ENCODE measurements at places on chromosomes 1 and 21.

DNA sequence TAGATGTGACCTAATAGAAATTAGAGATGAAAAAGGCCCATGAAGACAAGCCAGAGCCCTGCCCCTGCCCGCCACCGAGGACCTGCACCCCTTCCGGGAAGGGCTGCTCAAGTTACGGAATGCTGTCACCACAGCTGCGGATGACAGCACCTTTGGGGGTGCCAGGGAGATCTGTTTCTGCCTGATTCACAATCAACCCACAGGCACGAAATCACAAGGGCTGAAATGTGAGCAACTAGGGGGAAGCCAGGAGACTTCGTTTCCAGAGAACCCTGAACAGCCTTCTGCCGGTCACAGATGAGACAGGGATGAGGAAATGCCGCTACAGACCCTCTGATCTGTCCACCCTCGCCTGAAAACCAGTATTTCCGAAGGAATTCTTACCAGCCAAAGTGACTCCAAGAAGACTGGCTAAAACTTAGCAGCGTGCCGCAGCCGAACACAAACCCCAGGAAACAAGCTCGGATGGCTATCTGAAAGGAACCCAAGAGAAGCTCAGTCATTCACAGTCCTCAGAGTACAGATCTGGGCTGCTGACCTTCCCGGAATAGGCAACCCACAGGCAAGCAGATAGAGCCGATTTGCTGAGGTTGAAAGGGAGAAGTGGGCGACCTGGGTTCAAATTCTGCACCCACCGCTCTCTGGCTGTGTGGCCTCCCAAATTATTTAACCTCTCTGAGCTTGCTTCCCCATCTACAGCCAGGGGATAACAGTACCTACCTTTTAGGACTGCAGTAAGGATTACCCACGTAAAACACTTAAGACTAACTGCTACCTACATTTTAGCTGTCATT lies 1.1 kb downstream of the ICMT start:
- DNase-seq: no peak

- no peak for DNase-seq
Measured at GRCh38 chr1:4375812-4376211, 278.6 kb upstream of the AJAP1 start.

GRCh38 chr1:158087320-158087927 lies 93.3 kb upstream of the CD1D start:
- DNase-seq: peak; percentile 34

DNA sequence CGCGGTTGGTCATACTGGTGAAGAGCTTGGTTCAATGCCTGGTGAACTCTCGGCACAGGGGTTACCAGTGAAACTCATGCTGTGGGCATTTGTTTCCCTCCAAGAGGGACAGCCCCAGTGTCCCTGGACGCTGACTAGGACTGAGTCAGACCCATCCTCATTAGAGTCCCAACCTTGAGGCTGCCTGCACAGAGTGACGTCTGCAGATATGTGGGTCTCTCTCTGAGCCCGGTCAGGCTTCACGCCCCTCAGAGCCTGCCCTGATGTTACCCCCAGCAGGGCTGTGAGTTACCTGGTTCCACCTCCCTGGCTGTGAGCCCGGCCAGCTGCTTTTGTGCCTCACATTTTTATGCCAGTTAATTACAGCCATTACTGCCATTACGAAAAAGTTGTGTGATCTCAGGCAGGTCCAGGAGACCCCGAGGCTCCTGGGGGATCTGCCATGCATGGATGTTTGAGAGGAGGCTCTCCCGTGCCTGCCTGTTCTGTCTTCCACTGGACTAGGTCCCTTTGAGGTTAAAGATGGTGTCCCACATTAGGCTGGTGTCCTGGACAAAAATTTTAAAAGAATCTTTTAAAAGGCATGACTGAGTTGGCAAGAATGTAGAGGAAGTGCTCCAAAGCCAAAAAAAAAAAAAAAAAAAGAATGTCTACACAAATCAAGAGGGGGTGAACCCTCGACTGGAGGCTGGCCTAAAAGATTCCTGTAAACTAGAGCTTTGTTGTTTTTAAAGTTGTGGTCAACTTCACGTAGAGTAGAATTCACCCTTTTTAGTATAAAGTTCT lies 36.6 kb upstream of the PADI1 start:
- DNase-seq: peak; percentile 75

DNA sequence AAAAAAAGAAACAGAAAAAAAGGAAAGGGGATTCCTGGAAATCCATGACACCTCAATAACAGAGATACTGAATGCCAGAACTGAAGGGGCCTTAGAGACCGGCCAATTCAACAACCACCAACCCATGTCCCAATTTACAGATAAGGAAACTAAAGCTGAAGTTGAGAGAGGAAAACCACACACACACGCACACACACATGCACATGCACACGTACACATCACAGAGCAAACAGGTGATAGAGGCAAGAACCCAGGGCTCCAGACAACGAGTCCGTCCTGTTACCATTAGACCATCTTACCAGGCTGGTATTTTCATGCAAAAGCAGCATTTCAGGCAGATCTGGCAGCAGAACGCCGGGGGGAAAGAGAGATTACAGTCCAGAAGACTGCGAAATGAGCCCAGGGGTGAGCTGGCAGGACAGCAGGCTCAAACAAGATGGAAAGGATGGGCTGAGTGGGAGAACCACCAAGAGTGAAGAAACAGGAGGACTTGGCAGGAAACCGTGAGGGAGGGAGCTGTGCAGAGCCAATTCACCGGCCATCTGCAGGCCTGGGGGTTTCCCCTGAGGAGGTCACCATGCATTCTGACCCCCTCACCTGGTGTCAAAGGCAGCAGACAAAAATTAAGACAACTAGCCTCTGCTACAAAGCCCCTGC lies 43.5 kb downstream of the PAFAH2 start:
- DNase-seq: no peak

DNA sequence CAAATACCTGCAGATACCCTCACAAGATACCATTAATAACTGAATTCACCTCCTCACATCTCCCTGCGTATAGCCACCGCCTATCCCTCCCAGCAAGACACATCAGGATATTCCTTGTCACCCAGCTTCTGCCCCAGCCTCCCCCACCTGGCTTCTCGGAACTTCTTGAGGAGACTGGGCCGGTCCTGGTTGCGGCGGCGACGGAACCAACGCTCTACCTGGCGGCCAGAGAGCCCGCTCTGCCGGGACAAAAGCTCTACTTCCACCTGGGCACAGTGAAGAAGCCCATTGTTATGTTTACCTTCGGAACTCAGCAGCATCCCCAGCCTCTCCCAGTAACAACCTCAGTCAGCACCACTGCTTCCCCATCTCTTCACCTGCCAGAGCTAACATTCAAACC lies 6.7 kb downstream of the CERS2 start:
- DNase-seq: no peak

DNA sequence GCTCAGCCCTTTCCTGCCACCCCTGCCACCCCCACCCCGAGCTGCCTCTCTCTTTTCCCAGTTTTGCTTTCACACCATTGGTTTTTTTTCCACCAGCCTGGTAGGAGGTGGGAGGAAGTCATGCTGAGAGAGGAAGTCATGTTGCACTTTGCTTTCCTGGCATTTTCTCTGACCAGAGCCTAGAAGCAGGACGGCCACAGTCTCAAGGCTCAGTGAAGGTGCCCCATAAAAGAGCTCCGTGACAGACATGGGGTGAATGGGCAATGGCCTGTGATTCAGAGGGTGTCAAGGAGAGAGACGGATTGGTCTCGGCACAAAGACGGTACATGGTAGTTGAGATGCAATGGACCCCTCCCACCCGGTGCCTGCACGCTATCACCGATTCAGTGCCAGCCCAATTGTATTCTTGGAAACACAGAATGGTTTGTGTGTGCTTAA lies 42.1 kb upstream of the DMRTB1 start:
- DNase-seq: no peak

GRCh38 chr1:97864615-97865014 lies 56.2 kb downstream of the DPYD start:
- DNase-seq: no peak

GRCh38 chr1:14627608-14628489 lies 29.4 kb downstream of the KAZN start:
- DNase-seq: no peak

DNA sequence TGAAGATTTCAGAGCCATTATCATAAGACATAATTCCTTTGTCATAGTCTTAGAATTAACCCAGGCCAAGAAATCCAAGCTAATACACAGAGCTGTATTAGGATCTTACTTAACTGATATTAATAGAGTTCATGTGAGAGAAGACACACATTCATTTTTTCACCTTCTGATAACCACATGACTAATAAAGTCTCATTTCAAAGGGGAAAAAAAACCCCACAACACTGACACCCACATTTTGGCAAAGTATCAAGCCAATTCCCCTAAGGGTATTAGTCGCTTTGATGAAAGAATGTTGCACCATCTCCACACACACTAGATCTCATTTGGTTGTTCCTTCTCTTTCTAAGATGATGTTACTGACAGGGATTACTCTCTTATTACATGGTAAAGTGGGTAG lies 344.4 kb upstream of the ESRRG start:
- no peak for DNase-seq

DNA sequence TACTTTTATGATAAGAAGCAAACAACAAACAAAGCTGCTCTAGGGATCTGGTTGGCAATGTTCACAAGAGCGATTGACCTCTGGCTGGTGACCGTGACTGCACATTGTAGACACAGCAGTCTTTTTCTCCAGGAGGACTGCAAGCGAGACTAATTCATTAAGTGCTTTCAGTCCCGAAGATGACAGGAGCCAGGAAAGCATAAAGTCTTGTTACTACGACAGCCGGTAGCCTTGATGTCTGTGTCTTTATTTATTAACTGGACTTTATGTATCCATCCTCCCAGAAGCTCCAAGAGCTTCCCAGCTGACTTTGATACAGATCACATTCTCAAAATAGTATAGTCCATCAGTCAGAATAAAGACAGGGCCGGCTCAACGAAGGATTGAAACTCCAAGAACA lies 18.2 kb downstream of the FAM163A start:
- DNase-seq: no peak

DNA sequence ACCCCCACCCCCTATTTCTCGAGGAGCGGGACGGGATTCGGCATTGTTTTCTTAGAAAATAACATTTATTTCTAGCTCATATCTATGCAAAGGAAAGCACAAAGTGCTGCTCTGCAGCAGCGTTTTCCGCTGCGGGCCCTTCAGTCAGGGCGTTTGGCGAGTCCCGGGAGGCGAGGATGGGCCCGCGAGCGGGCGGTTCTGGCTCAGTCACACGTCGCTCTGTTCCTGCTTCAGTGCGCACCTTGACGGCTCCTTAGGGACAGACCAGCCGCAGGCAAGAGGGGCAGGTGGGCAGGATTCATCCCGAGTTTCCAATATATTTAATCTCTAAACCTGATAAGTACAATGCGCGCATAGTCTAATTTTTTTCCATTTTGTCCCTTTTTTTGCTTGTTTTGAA lies 5.7 kb downstream of the DMRTA2 start:
- no peak for DNase-seq

DNA sequence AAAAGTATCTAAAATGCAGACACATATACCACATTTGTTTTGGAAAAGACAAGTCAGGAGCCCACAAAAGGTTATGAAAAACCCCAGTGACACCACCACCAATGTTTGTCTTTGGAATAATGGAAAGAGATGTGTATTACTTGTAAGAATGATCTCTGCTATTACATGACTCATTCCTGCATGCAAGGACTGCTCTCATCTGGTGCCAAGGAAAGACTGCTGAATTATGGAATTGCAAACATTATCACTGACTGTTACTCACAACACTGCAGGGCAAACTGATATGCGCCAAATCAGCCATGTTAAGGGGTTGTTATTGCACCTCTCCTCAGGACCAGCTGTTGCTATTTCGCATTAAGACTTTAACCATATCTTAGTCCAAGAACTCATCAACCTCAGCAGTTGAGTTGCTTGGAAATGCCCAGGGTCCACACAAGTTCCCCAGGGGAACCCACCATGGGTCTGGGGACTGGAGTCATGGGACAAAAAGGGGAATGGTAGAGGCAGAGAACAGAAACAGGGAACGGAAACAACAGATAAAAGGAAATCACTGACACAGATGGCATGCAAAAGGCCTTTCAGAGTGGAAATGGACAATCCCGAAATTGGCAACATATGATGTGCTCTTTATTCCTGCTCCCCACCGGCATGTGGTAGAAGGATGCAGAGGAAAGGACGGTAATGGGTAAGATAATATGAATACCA lies 34.4 kb downstream of the CAPZB start:
- peak; percentile 91 for DNase-seq

DNA sequence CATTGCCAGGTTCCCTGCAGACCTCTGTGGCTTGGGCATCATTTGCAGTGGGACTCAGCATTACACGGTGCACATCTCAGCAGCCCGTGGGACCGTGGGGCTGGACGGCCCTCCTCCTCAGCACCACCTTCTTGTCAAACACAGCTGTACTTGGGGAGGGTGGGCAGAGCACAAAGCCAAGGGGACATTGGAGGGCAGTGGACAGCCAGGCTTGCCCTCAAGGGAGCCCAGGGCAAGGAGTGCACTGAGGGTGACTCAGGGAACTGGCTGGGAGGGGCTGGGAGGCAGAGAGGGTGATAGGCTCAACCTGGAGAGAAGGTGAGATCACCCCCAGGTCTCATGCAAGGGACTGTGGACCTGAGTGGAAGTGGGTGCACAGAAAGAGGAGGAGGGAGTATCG lies 3.4 kb downstream of the CAPN9 start:
- no peak for DNase-seq

DNA sequence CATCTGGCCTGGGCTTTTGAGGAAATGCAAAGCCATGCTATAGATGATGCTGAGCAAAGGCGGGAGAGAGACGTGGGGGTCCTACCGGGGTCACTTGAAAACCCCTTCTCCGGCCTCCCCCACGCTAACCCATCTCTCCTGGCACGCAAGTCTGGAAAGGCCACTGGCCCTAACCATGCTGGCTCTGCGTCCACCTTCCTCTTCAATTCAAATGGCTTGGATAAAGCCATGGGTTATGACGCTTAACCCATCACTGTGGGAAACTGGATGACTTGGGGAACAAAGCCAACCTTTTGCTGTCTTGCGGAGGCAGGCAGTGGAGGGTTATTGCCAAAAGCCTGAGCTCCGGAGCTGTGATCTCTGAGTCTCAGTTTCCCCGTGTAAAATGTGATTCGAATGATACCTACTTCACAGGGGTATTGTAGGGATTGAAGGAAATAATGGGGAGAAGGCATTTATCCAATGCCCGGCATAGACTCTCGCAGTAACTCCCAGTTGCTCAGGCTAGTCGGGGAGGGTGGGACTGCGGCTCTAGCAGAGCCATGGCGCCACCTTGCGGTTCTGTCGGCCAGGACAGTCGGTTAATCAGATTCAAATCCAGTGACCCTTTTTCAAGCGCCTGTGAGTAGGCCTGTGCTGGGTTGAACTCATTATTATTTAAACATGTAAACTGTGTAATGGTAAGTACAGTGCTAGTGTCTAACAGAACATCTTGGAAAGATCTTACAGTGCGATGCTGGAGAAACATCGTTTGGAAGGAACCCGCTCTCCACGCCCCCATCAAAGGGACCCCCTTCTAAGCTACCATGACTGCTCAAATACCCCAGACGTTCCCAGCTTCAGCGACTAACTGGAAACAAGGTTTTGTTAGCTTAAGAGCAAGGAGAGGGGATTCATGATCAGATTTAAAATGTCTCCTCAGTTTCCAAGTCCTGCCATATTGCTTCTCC lies 20.3 kb downstream of the NEK2 start:
- no peak for DNase-seq

- DNase-seq: no peak
Measured at GRCh38 chr1:239270509-239270908, 115.9 kb upstream of the CHRM3 start.
